CD4-positive, alpha-beta T cell treated with Interleukin-4 for 1 hour (primary cell): ENCODE measurements at places on chromosomes 2 and 18.

GRCh38 chr2:127664065-127664894 lies 11.1 kb downstream of the LIMS2 start:
- no peak for DNase-seq

DNA sequence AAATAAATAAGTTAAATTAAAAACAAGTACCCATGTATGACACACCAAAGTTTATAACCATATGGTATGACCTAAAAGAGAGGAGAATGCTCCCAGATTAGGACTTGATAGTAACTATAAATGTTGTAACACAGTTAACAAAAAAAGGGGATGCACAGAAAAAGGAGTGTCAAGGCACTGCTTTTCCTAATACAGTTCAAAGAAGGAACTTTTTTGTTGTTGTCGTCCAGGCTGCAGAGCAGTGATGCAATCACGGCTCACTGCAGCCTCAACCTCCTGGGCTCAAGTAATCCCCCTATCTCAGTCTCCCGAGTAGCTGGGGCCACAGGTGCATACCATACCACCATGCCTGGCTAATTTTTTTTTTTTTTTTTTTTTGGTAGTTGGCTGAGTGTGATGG lies 2.7 kb downstream of the NARS1 start:
- no peak for DNase-seq

- no peak for DNase-seq
These were observed 205.3 kb upstream of the ST6GAL2 start for GRCh38 chr2:107091163-107091864.

GRCh38 chr2:138234265-138234664 lies 267.3 kb upstream of the SPOPL start:
- no peak for DNase-seq

DNA sequence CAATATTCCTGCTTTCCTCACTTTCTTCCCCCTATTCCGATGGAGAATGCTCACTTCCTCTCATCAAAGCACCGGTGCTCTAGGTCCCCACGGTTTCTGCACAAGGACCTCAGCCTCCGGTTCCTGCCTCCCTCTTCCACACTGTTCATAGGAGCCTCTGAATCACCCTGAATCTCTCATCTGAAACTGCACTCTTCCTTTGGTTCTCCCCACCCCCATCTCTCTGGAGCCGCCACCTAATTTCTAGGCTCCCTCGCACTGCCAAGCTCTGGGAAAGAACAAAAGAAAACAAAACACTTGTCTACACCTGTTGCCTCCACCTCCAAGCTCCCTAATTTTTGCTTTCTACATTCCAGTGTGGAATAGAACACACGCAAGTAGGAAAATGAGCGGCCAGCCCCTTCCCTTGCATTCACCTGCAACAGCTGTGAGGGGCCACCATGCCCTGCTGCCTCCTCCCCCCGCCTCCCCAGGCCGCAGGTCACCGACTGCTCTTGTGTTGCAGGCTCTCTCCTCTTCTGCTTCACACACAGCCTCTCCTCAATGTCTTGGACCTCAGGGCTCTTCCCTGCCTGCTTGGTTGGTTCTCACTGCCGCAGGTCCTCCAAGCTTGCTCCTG lies 9.6 kb downstream of the FBXO15 start:
- DNase-seq: no peak

DNA sequence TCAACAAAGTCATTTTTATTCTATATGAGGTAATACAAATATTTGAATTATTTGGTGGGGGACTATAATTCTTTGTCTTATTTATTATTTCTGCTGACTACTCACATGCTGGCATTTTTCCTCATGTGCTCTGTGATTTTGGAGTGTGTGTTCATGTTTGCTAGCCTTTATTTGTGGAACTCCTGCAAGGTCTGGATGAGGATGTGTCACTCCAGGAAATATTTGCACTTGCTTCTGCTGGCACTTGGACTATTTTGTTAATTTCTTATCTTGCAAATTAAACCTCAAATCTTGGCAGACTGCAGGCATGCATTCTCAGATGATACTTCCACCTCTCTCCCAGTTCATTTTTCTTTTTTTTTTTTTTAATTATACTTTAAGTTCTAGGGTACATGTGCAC lies 34.1 kb downstream of the POLI start:
- no peak for DNase-seq

DNA sequence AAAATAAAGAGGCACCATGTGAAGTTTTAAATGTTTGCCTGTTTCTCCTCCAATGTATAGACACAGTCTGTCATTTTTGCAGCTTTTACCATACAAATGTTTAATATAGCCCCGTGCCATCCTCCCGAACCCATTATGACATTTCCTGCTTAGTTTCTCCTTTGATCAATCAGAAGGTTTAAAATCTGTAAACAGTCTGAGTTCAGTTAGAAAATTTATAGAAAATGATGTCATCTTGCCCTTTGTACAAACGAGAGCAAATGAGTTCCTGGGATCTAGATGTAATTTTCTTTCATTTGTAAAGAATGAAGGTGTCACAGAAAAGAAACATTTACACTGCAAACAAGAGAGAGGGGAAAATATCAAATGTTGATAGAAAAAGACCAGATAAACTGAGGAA lies 62.7 kb upstream of the NFU1 start:
- no peak for DNase-seq

DNA sequence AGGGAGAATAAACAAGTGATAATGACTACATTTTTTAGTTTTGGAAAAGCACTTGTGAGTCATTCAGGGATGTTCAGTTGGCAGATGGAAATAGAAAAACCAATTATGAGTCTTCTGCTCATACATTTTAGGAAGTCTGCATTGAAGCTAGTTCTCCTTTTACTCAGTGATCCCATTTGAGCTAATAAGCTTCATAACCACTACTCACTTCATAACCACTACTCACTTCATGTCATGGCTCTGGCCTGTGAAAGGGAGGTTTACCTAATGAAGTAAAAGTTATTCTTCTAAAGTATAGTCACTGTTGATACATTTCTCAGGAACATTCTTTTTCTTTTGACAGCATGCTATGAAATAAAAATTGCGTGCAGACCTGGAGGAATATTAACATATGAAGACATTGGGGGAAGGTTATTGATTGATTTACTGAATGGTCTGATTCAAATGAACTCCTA lies 948.7 kb downstream of the TSN start:
- no peak for DNase-seq

GRCh38 chr2:88735853-88736252 lies 44.4 kb downstream of the RPIA start:
- DNase-seq: no peak

DNA sequence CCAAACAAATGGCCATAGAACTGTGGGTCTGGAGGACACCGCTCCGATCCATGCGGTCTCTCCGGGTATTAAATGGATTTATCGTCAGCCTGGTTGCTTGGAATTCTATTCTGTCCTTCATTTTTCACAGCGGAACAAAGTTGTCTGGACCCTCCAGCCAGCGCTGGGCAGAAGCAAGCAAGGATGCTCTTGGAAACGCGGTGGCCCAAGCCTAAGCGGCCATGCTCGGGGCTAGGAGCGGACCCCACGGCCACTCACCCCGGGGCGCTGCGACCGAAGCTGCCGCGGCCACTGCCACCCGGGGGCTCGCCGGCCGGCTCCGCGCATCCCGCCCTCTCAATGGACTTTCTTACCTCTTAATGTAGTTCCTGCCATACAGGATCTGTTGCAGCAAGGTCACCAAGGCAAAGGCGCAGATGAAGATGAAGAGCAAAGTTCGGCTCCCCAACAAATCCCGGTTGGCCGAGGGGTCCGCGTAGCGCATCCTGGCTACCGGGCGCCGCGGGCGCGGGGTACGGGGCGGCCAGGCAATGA lies 761 bp downstream of the ST8SIA5 start:
- no peak for DNase-seq

DNA sequence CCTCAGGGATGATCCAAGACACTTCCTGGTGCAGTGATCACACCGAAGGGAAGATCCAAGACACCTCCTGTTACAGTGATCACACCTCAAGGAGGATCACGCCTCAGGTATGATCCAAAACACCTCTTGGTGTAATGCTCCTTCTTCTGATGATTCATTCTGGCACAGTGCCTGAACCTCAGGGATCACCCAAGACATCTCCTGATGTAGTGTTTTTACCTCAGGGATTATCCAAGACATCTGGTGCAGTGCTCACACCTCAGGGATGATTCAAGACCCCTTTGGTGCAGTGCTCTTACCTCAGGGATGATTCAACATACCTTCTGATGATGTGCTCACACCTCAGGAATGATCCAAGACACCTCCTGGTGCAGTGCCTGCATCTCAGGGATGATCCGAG lies 124.4 kb downstream of the ASB1 start:
- no peak for DNase-seq

GRCh38 chr18:49563130-49563540 lies 1.3 kb downstream of the LIPG start:
- no peak for DNase-seq

DNA sequence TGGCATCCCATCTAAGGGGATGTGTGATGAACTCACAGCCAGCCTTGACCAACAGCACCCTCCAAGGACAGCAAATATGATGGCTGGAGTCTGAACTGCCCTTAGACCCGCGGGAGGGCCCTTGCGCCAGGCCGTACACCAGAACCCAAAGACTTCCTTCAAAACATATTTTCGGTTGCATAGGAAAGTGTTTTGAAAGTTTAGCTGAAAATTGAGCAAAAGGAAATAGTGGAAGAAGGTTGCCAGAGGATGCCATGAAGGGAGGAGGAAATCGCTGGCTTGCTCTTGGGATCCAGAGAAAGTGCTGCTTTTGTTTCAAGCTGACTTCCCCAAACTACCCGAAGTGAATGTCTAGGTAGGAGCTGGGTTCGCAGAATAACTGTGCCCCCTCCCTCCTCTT lies 61.3 kb downstream of the IL1R2 start:
- DNase-seq: no peak

DNA sequence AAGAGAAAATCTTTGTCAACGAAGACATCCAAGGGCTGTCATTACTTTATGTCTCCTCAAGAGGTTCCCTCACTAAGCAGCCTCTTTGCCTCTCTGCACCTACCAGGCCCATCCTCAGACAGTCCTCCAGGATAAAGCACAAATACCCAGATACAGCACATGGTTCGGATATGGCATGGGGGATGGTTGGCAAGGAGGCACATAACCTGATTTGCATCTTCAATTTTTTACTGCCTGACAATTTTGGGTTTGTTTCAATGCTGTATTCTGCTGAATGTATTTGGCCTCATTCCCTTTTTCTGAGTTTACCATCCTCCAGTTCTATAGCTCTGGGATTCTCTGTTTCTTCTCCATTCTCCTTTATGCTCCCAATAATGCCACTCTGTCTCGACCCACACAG lies 78.8 kb downstream of the VIT start:
- DNase-seq: no peak

DNA sequence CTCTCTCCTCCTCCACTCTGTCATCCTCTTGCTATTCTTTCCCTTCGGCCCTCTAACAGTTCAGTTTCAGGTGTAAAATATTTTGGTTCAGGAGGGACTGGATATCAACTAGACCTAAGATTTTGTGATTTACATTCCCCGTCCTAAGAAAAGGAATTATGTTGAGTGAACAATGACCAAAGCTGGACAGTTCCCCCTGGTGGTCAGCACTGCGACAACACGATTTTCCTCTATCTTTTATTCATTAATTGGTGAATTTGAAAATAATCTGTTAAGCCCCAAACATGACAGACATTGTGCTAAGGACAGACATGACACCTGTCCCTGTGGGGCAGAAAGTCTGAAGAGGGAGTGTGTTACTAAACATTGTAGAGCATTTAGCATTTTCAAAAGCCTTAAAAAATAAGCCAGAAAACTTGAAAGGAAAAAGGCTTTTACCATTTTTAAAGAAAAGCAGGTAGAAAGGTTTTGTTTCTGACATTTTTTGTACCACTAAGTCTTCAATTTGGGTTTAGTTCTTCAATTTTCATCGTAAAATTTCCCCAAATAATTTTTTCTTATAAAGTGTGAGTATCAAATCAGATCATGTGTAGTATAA lies 28.4 kb upstream of the GTF2A1L start:
- no peak for DNase-seq

DNA sequence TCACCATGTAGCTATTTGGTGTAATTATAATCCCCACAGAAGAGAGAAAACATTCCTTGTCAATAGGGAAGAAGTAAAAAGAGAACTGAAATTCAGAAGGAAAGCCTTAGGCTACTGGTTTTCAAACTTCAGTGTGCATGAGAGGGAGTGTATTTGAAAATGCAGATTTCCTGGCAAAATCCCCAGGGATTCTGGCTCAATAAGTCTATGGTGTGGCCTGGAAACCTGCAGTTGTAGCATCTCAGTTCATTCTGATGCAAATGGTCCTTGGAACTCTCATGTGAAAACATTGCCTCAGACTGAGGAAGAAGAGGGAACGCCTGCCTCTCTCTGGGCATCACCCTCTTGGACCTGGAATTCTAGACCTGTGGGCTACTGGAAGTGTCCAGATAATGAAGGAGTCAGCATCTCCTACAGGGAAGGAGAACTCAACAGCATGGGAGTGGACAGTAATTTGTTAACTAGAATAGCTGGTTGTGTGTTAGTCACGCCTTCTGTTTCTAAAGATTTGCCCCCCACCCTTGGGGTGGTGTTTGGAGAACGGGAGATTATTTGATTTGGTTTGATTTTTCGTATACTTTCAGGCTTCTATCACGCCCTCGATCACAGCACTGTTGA lies 21.3 kb downstream of the COL4A3 start:
- DNase-seq: no peak

DNA sequence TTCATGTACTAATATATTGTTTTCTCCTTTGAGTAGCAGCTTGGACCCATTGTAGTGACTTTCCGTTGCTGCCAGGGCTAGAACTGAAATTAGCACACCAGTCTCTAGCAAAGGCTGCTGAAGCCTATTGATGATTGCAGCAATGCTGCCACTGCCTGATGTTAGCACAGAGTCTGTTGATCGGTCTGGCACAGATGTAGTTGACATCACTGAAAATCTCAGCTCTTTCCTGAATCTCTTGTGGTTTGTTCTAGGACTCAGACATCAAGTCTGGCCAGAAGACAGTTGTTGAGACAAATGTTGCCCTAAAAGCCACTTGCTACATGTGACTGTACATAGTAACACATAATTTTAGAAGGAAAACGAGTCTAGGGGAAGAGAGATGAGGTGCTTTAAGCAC lies 47.2 kb downstream of the VAPA start:
- no peak for DNase-seq

DNA sequence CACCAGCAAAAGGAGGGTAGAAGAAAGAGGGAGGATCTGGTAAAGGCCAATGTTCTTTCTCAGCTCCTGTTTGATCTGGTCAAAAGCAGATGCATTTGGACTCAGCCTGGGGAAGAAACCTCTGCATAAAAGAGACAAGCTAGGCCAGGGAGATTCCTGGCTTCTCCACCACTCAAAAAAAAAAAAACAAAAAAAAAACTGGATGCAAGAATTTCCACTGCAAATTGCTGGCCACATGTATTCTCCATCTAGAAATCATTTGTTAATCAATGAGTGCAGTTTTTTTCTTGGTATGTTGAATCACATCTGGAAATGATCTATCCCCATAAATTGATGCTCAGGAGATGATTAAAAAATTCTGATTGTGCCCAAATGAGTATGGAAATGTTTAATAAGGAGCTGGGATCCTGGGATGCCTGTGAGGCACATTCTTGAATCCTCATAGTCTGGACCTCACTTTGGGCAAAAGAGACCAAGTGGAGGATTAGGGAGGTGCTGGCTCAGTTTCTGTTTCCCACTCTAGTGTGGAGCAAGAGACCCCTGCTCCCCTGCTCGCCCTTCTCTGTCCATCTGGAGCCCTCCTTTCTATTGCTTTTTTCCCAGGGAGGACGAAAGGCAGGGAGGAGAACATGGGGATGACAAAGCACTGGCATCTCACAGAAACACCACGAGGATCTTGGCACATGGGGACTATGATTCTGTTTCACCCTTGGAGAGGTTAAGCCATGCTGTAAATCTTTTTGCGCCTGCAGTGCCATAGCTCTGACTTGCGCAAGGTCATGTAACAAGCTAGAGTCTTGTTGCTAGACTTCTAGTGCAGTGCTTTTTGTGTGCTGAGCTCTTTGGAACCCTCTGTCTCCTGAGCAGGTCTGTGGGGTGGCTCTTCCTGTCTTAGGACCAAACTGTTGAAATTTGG lies 57.6 kb downstream of the APOB start:
- DNase-seq: no peak
